ENCODE measurements at places on chromosomes 5 and 9.

- no peak for DNase-seq
These were observed 71.4 kb upstream of the COL5A1 start for GRCh38 chr9:134570151-134570621.

DNA sequence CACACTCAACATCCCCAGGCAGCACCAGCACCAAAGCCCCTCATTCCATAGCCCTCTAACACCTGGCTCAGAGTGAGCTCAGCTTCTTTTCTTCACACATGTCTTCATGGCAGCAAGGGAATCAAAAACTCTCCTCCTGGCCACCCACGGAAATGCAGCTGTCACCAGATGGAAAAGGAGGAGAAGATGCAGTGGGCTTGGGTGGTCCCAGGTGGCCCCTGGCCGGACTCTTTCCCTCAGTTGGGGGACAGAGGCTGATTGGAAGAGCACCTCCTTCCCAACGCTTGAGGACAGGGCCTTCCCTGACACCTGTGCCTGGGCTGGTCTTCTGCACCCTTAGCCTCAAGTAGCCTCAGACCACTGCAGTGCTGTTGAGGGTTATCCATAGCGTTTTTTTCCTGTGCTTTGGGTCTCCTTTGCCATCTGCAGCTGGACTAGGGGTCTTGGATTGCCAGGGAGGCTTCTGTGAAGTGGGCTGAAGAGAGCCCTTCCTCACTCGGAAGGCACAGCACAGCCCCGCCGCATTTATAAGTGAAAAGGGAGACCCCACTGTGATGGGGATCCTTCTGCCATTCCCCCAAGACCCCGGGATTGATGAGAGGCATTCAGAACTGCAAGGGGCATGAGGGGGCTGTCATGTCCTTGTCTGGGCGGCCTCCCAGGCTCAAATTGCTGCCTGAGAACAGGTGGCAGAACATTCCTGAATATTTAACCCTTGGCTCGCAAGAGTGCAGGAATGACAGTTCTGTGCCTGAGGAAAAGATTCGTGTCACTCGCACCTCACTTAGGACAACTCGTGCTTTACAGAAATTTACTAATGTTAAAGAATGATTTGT is 200.0 kb downstream of the AUH start:
- DNase-seq, result no peak

DNA sequence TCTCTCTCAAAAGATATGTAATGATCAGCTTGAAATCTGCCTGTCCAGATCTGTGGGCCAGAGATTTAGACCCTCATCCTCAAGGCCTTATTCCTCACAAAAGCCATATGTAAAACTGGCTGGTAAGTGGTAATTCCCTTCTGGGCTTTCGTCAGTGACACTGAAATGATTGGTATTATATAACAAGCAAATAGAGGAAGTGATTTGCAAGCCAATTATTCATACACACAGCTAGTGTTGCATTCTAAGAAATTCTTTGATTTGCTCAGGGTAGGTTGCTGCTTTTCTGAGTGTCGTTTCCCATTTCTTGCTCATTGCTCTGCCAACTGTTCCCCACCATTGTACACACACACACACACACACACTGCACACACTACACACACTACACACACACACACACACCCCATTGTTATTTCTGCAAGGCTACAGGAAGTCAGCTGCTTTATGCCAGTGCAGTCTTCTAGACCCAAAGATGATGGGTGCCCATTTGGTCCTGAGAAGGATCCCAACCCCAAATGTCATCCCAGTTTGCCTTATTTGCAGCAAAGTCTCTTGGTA is 76.8 kb downstream of the PRLR start:
- no peak for DNase-seq

DNA sequence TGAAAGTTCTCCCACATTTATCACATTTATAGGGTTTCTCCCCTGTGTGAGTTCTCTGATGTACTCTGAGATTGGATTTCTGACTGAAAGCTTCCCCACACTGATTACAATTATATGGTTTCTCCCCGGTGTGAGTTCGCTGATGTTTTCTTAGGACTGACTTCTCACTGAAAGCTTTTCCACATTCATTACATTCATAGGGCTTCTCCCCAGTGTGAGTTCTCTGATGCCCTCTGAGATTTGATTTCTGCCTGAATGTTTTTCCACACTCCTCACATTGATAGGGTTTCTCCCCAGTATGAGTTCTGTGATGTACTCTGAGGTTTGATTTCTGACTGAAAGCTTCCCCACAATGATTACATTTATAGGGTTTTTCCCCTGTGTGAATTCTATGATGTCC is 36.3 kb downstream of the ZNF782 start:
- no peak for DNase-seq

DNA sequence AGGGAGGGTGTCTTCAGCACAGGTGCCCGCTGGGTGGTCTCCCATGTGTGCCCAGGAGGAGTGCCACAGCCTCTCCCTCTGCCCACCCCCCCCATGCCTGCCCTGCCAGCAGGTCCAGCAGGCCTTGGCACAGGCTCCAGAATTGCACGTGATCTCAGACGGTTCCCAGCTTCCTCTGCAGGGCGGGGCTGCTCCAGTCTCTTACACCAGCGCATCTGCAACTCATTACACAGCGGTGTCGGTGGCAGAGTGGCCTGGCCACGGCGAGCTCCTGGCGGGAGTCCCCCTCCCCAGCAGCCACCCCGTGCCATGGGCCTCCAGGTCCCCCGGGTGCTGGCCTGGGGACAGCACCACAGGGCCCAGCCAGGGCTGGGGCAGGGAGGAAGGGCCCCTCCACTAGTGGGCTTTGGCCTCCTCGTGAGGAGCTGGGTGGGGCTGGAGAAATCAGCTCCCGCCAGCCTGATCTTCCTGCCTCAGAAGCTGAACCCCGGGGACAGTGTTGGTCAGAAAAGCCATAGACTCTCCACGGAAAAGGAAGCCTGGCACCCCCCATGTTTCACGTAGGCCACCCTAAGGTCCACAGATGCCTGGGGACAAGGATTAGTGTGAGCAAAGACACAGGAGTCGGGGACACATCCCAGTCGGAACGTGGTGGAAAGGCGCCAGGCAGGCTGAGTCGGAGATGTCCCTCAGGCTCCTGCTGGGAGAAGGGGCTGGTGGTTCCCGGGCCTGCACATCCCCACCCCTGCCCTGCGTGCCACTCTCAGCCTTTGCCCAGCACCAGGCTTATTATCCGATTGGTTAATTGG is 40.2 kb downstream of the RXRA start:
- DNase-seq, result no peak

DNA sequence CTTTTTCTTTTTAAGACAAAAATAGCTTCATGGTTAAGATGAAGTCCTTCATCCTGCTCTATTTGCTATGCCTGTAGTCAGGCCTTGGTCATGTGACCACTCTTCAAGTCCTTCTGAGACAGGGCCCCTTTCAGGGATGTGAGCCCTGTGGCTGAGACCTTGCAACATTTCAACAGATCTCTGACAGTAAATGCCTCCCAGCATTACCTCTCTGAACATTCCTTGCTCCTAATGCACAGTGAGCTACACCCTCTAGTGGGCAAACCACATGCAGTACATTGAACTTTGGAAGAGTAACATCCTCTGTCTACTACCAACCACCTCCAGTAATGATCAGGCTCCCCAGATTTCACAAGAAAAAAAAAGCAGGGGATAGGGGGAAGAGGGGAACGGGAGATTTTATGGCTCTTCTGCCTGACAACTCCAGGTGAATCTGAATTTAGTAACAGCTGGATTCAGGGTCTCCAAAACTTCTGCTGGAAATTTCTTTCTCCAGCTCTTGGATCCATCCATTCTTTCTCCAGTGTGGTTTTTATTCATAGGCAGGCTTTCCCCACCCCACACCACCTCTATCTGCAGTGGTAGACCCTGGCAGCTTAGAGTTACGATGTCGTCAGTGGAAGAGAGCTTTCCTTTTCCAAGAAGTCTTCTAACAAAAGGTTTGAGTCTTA is 8.9 kb upstream of the FBXO38 start:
- peak; percentile 25 for DNase-seq

DNA sequence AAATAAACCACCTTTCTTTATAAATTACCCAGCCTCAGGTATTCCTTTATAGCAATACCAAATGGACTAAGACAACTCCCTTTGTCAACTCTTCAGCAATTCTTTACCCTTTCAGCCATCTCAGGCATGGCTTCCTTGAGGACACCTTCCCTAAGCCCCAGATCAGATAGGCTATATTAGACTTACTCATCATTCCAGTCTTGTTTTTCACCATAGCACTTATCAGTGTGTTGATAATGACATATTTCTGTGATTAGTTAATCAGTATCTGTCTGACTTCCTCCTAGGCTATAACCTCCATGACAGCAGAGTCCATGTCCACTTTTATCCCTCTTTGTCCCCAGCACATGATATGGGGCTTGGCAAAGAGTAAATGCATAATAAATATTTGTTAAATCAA is 238.1 kb downstream of the ACTL7B start:
- no peak for DNase-seq

GRCh38 chr5:130065617-130066016 is 161.4 kb downstream of the CHSY3 start:
- no peak for DNase-seq

GRCh38 chr9:92616655-92617111 is 53.2 kb downstream of the IPPK start:
- no peak for DNase-seq

GRCh38 chr5:58844395-58844794 is 261.5 kb downstream of the RAB3C start:
- no peak for DNase-seq

DNA sequence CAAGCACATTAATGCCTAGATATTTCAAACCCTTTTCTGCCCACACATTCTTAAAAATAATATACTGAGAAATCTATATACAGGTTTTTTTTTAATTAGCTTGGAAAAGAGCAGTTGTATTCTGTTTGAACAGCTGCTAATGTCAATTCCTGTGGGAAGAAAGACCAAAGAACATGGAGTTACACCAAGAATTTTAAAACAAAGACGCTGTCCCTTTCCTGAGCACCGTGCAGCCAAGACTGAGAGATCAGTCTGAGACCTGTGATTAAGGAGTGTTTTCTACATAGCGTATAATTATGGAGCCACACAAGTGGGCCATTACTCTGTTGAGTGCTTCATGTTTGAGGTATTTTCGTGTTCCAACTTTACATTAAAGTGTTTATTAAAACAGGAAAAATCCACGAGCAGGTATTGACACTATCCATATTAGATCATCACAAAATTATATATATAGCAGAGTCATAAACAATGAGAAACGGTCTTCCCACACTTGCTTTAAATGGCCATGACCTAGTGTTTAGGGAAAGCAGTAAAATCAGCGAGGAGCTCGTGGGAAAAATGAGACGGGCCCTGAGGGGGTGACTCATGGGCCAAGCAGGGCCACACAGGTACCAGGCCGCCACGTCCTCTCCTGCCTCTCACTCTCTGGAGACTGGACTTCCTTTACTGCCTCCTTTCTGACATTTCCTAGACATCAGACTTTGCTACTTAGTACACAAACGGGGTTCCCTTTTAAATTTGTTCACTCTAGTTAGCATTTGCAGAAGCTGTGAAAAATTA is 153.1 kb upstream of the OTULINL start:
- DNase-seq, result no peak

DNA sequence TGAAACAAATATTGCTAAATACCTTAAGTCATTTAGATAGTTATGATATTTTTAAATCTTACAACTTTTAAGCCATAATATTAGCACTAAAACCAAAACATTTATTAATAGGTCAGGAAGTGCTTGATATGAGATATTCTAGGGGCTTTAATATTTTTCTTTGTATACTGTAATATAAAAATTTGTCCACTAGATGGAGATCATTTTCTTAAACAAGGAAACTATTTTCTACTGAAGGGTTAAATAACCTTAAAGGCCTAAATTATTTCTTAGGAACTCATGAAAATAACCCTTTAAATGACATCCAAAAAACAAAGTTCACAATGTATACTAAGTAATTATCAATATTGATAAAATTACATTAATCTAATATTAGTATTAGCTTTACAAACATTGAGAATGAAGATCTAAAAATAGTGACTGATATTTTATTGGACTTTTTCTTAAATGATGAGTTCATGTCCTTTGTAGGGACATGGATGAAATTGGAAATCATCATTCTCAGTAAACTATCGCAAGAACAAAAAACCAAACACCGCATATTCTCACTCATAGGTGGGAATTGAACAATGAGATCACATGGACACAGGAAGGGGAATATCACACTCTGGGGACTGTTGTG is 635.7 kb downstream of the RAB3C start:
- DNase-seq, result no peak

- DNase-seq, result no peak
These were observed 124.4 kb downstream of the RFK start for GRCh38 chr9:76269789-76270188.

- peak; percentile 3 for DNase-seq
These were observed 27.4 kb downstream of the FAM219A start for GRCh38 chr9:34430843-34431437.

DNA sequence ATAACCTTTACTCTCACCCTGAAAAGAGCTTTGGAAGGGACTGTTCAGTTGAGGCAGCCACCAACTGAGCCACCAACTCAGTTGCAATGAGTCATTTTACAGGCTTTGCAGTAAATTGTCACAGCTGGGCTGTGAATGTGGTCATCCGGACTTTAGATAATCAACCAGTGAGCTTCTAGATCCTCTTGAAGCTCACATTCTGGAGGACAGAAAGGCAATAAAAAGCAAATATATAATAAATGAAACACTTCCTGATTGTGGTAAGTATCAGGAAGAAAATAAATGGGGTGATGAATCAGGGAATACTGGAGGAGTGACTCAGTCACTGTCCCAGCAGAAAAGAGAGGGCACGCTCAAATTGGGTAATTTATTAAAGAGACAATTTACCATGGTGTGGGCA is 13.2 kb upstream of the C5orf58 start:
- DNase-seq, result no peak

Measured in CD4-positive, alpha-beta T cell treated with Interleukin-2 at 100 ng/mL for 4 hours (primary cell).